ENCODE measurements at places on chromosomes 2 and 18. TPM values are rescaled to one million over a fixed set of nuclear protein-coding genes. Genes with fewer than 3 reads are reported as not detected.

DNA sequence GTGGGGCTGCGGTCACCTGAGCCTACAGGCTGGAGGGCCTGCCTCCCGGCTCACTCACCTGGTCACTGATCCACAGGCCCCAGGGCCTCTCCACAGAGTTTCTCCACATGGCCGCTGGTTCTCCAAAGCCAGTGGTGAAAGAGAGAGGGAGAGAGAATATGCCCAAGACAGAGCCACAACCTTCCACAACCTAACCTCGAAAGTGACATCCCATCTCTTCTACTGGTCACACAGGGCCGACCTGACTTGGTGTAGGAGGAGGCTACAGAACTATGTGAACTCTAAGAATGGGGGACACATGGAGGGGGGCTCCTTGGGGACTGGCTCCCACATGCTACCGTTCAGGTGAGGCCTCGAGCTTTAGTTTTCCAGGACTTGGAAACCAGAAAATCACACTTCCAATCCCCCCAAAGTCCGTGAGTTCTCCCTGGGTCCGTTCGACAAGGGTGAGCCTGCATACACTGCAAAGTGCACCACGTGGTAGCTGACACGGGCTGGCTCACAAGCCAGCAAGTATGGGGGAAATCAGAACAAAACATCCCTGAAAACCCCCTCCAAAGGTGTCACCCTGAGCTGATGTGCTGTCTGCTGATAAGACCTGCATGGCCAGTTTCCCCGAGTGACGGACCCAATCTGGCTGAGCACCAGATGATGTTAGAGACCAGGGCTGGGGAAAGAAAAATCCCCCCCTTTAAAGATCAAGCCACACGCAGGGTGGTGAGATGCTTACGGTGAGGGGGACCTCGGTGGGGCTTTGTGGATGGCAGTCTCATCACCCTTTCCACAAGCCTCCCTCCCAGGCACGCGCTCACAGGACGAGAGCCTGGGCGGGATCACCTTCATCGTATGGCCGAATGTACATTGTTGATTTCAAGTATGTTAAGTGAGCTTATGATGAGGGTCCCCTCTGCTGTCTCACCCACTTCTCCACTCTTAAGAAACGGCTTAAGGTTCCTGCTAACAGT is 54.2 kb upstream of the SEMA4C start:
- DNase-seq: no peak

GRCh38 chr2:86764661-86765309 is 25.9 kb downstream of the CD8A start:
- DNase-seq: peak; percentile 51

- DNase-seq: no peak
Observed at GRCh38 chr2:102421890-102422759, 835 bp upstream of the IL18RAP start.

DNA sequence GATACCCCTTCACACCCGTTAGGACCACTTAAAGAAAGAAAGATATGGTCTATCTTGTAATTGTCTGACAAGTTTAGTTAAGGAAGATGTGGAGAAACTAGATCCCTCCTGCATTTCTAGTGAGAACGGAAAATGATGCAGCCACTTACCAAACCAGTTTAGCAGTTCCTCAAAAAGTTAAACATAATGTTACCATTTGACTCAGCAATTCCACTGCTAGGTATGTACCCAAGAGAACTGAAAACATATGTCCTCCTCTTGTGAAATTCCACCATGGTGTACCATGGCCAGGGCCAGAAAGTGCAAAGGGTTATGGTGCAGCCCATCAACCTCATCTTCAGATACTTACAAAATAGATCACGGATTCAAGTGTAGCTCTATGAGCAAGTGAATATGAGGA is 79.0 kb upstream of the ID2 start:
- no peak for DNase-seq

DNA sequence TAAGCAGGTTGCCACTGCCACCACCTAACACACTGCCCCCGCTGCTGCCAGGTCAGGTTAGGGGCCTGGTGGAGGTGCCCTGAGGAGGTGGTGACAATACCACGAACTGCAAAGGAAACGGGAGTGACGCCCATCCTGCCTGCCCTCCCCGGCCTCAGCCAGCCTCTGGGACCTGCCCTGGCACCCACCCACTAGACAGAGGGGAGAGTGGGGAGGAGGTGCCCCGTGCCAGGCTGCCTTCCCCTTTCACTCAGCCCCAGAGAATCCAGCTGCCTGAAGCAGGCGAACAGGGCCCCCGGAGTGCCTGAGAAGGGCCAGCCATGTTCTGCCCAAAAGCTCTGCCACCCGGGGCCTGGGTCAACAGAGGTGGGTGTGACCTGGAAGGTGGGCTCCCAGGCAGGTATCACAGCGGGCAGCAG is 44.5 kb upstream of the FOSL2 start:
- peak; percentile 65 for DNase-seq

DNA sequence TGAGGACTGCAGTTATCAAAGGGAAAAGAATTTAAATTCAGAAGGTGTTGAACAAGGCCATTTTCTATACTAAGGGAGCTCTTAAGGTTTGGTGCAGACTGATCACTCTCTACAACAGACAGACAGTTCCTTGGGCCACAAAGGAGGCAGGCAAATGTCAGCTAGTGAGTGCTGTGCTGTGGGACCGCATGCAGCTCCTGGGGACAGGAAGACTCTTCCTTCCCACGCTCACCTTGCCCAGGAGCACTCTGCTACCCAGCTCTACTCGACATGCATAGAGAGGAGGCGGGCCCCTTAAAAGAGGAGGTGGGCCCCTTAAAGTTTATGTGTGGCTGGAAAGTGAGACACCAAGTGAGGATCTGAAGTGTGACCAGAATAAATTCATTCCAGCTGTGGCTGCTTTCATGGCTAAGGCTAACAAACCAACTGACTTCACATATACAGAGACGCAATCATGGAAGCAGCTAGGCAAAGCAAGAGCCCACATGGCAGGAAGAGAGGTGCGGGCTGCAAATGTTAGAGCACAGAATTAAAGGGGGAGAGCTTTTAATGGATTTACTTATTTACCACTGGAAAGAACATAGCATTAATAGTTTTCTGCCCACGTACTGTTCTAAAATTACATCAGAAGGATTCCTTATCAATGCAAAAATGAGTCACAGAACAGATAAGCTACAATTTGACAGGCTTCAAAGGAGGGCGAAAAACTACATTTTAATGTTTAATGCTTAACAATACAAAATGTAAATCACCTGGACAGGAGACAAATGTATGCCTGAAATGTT is 101.4 kb upstream of the RNU4ATAC start:
- no peak for DNase-seq

DNA sequence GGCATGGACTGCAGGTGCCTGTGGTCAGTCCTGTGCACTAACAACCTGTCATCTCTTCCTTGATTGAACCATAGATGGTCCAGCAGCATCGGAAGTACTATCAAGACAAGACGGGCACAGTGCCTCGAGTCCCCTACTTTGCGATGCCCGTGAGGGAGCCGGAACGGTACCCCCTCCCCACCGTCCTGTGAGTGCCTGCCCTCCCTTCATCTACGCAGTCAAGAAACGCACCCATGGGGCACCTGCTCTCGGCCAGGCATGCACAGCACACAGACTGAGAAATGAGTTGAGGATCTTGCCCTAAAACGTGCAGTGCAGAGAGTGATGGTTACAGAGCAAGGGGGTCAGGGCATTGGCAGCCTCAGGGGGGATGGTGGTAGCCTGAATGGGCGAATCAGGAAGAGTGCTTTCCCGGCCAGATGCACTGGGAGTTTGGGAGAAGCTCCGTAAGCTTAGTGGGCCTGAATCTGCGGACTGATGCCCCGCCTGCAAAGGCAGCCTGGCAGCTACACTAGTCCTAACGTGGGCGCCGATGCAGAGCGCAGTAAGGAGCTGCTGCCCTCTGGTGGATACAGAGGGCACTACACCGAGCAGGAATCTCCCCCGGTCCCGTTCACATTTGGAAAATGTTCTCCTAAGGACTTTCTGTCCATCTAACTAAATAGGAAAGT is 63.6 kb downstream of the CIB4 start:
- DNase-seq: peak; percentile 70

- DNase-seq: peak; percentile 36
Observed at GRCh38 chr2:201263779-201264178, 3.4 kb downstream of the CASP8 start.

DTYMK gene
- total RNA-seq: 79.7 TPM

CDH19 gene
- not detected for total RNA-seq

OTX1 gene
- total RNA-seq: not detected

MAP2 gene
- total RNA-seq: 0.12 TPM

WDCP gene
- total RNA-seq: 16.3 TPM

NOSTRIN gene
- total RNA-seq: not detected
